ENCODE measurements at places on chromosomes 12 and 14. TPM values are rescaled to one million over a fixed set of nuclear protein-coding genes. Genes with fewer than 3 reads are reported as not detected.

Gene NTS
- not detected for total RNA-seq

Gene LYZ
- total RNA-seq = not detected

Gene ASB2
- 44.6 TPM for total RNA-seq

Gene INHBE
- 0.69 TPM for total RNA-seq

Gene CACNA2D4
- 13.3 TPM for total RNA-seq

Gene LRIG3
- not detected for total RNA-seq

Gene ZNF891
- 1.1 TPM for total RNA-seq

Gene PTGER2
- 12.9 TPM for total RNA-seq

Gene GPR137C
- total RNA-seq = 0.19 TPM

Gene MAP3K9
- total RNA-seq = 6.3 TPM

Gene PTPN6
- total RNA-seq = 321 TPM

Gene C3AR1
- 0.97 TPM for total RNA-seq

Gene TTC9
- total RNA-seq = 9.5 TPM

Gene ENDOU
- total RNA-seq = not detected

Gene NOS1
- not detected for total RNA-seq

Gene GPX2
- total RNA-seq = not detected

Gene DBX2
- not detected for total RNA-seq

Gene EXOC5
- 82.1 TPM for total RNA-seq

Gene KRT77
- not detected for total RNA-seq

Gene CLEC4D
- total RNA-seq = not detected

Gene COA8
- total RNA-seq = 46.2 TPM

Gene ERO1A
- 138 TPM for total RNA-seq

Gene ST8SIA1
- total RNA-seq = 9.6 TPM

Gene LRP1-AS
- total RNA-seq = not detected

Gene CTSG
- total RNA-seq = not detected

Gene INSM2
- total RNA-seq = not detected

Gene PTPN21
- total RNA-seq = not detected
